ENCODE measurements at places on chromosomes 12 and 14. TPM values are rescaled to one million over a fixed set of nuclear protein-coding genes. Genes with fewer than 3 reads are reported as not detected.

ALDH2 gene
- total RNA-seq: 24.8 TPM

EXD2 gene
- total RNA-seq: 15.7 TPM

PMCH gene
- total RNA-seq: not detected

CYP46A1 gene
- not detected for total RNA-seq

TAS2R8 gene
- total RNA-seq: not detected
